Activated CD8-positive, alpha-beta T cell treated with anti-CD3 and anti-CD28 coated beads for 36 hours (primary cell): ENCODE measurements at places on chromosomes 2 and 18.

GRCh38 chr18:77052297-77052982, 80.1 kb downstream of the MBP start:
- no peak for DNase-seq

DNA sequence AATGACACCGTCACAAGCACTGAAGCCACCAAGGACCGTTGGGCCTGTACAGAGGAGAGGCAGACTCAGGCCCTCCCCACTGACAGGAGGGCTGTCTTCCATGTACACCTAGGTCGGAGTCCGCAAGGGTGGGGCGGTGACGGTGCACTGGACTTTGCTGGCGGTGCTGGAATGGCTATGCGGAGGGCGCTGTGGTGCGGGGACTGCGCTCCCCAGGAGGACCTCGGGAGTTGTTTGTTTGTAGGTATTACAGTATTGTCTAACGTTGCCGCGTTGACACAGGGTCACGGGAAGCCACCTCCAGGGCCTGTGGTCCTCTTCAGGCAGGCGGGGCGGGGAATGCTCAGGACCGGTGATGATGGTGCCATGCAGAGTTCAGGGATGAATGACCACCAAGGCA, 126.2 kb downstream of the TPO start:
- no peak for DNase-seq

GRCh38 chr2:188406414-188406813, 114.7 kb downstream of the GULP1 start:
- DNase-seq: no peak

- no peak for DNase-seq
Observed at GRCh38 chr2:122610948-122611609, 855.6 kb downstream of the TSN start.

DNA sequence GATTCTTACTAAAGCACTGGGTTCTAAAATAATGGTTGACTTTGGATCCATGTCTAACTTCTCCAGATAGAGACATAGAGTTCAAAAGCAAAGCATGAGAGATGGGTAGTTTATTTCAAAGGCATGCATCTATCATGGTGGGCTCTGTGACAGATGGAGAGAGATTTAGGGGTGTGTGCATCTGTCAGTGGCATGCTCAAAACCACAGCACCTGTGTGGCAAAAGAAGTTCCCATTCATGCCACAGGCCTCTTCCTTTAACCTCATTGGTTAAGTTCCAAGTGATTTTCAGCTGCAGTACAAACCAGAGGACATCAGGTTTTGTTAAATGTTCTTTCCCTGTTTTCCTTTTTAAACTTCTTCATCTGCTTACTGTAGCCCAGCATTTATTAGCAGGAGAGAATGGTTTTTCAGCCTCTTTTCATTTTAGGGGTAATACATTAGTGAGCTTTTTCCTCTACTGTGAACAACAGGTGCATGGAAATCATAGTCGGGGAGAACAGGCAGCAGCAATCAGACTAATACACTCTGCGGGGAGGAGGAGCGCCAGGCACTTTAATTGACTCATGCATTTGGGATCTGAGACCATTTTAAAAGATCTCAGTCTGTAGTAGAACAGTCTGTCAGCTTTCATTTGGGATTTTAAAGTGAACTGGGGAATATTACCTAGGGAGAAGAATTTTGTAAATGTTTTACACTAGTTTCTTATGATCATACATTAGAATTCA, 52.4 kb upstream of the UPP2 start:
- no peak for DNase-seq

- DNase-seq: no peak
Observed at GRCh38 chr2:222105046-222105445, 193.8 kb downstream of the PAX3 start.

DNA sequence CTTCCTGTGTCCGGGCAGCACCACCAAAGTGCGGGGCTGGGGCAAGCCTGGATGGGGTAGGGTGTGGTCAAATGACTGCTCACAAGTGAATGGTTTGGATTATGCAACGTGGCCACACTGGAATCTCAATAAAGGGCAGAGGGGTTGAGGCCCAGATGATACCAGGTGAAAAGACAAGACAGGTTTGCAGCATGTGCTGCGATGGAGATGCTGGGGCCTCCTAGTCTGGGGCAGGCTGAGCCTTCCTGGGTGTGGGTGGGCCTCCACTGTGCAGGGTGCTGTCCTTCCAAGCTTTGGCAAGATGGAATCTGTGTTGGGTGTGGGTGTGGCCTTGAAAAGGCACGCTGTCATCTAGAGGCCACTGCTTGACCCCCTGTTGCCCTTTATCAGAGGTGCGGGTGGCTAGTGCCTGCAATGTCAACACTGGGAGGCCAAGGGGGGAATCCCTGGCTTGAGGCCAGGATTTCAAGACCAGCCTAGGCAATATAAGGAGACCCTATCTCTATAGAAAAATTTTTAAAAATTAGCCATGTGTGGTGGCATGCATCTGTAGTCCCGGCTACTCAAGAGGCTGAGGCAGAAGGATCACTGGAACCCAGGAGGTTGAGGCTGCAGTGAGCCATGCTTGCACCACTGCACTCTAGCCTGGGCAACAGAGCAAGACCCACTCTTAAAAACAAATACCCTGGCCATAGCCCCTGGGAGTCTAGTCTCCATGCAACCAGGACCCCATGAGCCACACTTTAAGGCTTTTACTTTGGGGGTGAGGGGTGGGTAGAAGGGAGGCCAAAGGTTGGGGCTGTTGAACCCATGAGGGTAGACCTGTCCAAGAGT, 13.8 kb downstream of the RRM2 start:
- DNase-seq: no peak

DNA sequence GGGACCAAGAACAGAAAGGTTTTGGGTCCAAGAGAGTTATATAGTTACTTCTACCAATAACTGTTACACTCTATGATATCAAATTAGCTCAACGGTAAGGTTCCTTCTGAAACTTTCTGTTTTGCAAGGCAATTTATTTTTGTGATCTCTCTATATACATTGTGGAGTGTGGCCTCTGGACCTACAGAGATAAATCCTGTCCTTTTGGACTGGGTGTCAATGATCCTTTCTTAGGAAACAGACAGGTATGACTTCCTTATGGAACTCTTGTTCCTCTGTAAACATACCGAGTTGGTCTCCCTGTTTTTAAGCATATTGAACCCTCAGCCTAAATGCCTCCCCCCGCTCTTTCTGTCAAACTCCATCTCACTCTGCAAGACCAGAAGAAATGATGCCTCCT, 1117.8 kb downstream of the BCL11A start:
- DNase-seq: no peak

DNA sequence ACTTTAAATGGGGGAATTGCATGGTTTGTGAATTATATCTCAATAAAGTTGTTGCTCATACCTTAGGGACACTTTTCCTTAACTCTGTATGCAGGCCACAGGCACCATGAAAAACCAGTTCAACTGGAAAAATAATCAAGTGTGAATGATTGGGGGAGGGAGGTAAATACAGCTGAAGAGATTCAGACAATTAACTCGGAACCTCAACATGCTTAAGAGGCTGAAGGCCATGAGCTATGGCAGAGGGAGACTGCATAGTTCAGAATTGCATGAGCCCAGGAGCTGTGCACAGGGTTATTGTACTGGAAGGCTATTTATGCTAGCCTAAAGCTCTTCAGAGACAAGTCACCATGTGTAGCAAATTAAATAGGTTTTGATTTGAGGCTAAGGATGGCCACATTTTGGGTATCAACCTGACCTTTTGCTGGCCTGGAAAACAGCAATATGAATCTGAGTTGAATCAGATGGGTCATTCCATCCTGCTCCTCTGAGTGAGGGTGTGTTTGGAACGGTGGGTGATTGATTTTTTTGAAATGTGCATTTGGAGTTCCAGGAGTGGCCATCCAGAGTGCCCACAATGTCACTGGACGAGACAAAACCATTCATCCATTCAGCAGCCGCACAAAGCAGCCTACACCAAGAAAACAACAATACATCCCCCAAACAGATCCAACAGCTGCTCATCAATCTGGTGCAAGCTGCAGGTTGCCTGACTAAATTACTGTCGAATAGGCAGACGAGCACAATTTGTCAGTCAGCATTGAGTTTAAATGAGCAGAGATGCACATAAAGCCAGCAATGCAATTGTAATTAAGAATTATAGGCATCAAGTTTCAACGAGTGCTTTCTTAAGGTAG, 42.5 kb downstream of the HRH4 start:
- no peak for DNase-seq

- DNase-seq: no peak
Observed at GRCh38 chr2:152355409-152355831, 20.4 kb downstream of the FMNL2 start.

GRCh38 chr2:190535121-190535439, 558 bp upstream of the NEMP2 start:
- DNase-seq: no peak

GRCh38 chr2:132623096-132623839, 46.7 kb downstream of the LYPD1 start:
- no peak for DNase-seq

DNA sequence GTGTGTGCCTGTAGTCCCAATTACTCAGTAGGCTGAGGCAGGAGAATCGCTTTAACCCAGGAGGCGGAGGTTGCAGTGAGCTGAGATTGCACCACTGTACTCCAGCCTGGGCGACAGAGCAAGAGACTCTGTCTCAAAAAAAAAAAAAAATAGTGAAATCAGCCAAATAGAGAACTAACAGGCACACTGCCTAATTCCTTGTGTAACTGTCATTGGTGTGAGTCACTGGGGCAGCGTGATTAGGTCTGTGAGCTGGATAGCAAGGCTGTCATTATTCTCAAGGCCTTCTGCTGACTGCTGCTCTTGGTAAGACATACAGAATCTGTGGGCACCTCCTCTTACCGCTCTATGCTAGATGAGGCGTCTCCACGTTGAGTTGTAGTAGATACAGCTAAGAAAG, 270.3 kb downstream of the NEDD4L start:
- no peak for DNase-seq

DNA sequence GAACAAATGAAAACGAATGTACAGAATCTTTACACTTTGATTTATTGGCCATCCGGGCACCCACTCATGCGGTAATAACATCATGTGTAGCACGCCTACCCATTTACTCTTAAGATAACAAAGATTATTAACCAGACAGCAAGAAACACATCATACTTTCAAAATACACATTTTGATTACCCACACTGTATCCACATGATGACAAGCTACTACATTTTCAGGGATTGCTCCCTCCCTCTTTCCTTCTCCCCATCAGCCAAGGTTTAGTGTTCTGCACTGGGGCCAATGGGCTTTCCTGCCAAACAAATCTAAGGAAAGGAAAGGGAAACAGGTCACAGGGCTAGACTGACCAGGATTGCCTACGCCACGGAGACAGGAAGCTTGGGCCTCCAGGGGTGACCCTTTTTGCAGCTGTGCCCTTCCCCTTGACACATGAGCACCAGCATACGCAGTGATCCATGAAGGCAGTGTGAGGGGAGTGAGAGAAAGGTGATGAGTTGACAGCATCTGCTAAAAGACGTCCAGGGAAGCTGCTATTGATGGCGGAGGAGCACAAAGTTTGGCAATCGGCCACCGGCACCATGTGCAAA, 76.5 kb downstream of the ZNF521 start:
- no peak for DNase-seq

DNA sequence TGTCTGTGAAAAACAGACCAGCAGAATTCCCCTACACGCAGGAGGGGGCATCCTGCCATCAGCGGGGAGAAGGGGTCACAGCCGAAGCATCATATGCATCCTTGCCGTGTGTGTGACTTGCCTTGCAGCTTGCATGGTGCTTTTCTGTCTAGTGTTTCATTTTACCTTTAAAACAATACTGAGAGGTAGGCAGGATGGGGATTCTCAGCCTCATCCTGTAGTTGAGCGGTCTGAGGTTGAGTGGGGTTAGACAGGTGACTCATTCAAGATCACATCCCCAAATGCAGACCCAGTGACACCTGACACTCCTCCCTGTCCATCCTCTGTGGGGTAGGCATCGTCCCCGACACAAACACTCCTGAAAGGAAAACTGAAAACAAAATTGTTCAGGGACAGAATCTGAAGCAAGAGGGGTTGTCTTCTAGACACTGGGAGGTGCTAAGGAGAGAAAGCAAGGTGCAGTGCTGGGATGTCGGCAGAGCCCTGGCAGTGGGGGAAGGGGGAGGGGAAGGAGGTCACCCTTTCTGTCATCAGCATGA, 7.9 kb downstream of the ARL4C start:
- peak; percentile 87 for DNase-seq

GRCh38 chr18:14964406-14964805, 216.4 kb downstream of the ANKRD30B start:
- DNase-seq: no peak

GRCh38 chr2:241050624-241051577, 51.2 kb downstream of the MTERF4 start:
- no peak for DNase-seq

GRCh38 chr2:129689653-129690448, 289.6 kb upstream of the RAB6C start:
- DNase-seq: no peak

- DNase-seq: no peak
Observed at GRCh38 chr2:222892321-222892720, 31.5 kb downstream of the ACSL3 start.

DNA sequence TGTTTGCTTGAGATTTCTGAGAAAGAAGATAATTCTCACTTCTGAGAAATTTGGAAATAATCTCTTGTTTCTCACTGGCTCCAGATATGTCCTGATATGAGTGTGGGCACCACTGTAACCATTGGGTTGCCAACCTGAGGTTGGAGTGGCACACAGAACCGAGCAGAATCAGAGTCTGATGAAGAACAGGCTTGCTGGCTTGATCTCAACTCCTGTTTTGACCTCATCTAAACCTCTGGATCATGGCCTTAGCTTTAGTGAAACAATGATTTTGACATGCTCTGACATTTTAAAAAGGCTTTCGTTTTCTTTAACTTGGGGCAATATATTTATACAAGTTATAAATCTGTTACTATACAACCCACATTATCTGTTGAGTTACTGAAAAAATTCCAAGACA, 548.0 kb downstream of the IRS1 start:
- DNase-seq: no peak

DNA sequence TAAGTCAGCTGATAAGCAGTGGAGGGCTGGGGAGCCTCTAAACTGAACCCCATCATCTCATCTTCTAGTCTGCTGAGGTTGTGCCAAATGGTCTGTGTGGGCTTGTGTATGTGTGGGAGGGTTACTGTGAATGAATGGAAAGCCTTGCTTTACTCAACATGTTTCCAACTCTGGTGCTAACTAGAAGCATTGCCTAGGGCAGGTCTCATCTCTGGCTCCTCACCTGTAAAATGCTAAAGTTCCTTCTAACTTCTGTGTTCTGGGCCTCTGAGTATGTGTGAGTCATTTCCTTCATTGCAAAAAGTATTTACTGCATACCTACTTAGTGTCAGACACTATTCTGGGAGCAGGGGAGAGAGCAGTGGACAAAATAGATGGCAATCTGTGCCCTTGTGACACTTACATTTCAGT, 1.3 kb downstream of the LIPG start:
- DNase-seq: no peak

- DNase-seq: no peak
Observed at GRCh38 chr18:76978616-76979015, 154.0 kb downstream of the MBP start.

GRCh38 chr2:175154661-175155082, 13.3 kb downstream of the ATF2 start:
- DNase-seq: no peak

DNA sequence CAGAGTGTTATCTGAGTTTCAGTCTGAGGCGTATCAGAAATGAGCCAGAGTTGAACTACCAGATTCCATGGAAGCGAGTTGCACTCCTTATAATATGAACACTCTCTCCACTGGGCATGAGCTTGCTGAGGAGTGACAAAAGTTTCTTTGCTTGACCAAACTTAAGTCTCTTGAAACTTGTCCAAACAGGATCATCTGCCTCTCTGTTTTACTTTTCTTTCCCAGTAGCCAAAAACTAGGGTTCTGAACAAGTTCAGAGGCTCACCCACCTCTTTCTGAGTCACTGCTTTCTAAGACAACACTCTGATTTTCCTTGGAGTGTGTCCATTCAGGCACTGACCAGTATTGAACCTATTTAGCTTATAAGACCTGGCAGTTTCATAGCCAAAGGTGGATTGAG, 233.2 kb upstream of the TCF4 start:
- no peak for DNase-seq
